Fibroblast of skin of left quadriceps (primary cell): ENCODE measurements at places on chromosomes 2 and 18.

DNA sequence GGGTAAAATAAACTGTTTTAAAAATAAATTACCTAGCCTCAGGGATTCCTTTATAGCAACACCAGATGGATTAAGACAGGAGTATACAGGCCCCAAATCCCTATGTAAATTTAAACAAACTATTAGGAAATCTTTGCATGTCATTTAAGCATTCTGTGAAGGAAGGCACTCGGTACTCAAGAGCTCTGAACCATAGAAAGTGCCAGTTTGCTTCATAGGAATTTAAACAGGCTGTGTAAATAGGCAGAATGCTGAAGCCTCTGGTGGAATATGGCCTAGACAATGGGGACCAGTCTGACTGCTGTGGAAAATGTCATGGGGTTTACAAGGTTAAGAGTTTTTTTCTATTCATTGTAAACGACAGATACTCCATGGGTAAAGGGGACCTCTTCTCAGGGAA is 377.4 kb downstream of the DLGAP1 start:
- no peak for DNase-seq

GRCh38 chr2:130824492-130825061 is 12.1 kb upstream of the ARHGEF4 start:
- peak; percentile 81 for DNase-seq

DNA sequence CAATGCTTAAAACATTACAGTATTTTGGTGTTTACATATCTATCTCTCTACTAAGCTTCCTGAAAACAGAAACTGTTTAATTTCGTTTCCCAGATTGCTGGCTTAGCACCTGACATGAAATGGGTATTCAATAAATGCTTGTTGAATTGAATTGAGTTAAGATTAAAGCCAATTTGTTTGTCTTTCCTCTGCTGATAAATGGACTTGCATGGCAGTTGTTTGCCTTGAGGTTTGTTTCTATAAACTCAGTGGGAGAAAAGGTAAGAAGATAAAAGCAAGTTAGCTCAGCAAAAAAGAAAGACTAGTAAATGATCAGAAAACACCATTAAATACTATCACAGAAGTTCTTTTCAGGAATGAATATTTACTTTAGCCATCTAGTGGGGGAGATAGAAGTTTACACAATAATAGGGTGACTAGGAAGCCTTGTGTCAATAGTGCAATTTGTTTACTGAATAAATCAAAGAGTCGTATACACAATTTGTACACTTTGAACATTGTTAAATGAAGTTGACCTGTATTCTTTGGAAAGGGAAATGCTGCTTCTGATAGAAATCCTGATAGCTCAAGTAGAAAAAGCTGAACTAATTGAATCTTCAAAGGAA is 754.5 kb upstream of the FAM98A start:
- DNase-seq = no peak

GRCh38 chr2:24231461-24231881 is 56.6 kb downstream of the FAM228A start:
- DNase-seq = peak; percentile 11

DNA sequence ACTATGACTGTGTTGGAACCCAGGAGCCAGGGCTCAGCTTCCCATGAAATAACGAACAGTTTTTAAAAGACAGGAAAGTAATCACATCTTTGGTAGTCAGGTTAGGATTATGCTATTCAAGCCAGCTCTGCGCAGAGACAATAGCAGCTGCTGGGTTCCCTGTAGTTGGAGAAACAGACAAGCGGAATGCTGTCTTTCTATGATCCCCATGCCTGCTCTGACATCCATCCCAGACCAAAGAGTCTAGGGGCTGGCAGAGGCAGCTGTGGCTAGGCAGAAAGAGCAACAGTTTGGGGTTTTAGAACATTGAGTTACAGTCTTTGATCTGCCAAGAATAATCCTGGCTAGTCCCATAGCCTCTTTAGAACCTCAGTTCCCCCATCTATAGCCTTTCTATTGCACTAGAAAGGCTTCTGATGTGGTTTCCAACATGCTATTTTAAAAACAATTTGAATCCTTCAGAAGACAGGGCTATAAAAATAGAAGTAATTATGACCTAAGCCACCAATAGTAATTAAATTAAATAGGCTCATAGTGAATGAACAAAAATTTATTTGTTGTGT is 146.8 kb downstream of the MTX2 start:
- DNase-seq = no peak

GRCh38 chr2:160064916-160065315 is 2.5 kb upstream of the PLA2R1 start:
- DNase-seq = no peak

GRCh38 chr2:70685771-70686171 is 82.2 kb downstream of the ADD2 start:
- DNase-seq = no peak

GRCh38 chr2:75174519-75174918 is 24.8 kb downstream of the TACR1 start:
- no peak for DNase-seq

DNA sequence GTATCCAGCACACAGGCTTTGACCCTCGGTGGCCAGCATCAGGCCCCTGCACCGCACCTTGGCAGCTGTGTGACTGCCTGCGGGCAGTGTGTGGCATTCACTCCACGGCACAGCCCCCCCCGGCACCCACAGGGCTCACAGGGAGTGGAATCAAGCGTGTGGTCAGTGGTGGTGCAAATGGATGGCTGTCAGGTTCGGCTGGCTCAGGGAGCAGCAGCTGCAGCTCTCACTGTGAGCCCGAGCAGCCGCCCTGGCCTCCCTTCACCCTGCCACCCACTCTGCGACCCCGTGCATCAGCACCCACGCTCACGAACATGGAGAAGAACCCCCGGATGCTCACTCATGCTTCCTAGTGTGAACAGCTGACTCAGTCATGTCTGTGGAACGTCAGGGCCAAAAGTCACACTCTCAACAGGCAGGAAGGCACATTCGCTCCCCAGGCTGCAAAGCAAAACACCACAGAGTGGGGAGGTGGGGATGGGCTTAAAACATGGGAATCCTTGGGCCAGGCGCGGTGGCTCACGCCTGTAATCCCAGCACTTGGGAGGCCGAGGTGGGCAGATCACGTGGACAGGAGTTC is 41.5 kb upstream of the GPC1 start:
- no peak for DNase-seq

DNA sequence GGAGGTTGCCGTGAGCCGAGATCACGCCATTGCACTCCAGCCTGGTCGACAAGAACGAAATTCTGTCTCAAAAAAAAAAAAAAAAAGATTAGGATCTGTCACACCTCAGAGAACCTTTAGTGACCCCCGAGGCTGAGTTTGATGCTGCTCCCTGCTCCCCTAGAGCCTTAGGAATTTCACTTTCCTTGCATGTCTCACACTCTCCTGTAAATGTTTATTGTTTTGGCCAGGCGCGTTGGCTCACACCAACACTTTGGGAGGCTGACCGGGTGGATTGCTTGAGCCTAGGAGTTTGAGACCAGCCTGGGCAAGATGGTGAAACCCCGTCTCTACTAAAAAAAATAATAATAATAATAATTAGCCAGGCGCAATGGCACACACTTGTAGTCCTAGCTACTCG is 31.5 kb downstream of the SRSF7 start:
- no peak for DNase-seq

- no peak for DNase-seq
These were observed 143.6 kb upstream of the MAP3K20 start for GRCh38 chr2:172931918-172932520.

- DNase-seq = no peak
These were observed 23.0 kb downstream of the LYPD6 start for GRCh38 chr2:149353421-149353820.

- DNase-seq = no peak
These were observed 136.4 kb downstream of the USP34 start for GRCh38 chr2:61334466-61334865.

GRCh38 chr2:147392180-147392579 is 452.6 kb upstream of the ACVR2A start:
- no peak for DNase-seq

DNA sequence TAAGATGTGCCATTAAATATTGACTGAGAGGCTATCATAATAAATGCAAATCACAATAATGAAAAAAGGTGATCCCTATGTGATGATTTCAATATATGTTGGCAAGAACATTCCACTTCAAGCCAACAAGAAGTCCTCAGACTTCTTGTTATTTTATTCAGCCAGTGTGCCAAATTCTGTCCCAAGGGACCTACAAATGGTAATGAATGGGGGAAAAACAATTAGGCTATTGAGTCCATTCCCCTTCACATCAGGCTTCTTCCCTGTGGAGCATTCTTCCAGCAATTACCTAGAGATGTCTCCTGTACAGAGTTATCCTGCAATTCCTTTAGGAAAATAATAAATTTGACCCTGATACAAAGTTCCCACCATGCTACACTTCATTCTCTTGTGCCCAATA is 144.4 kb downstream of the PIEZO2 start:
- no peak for DNase-seq

DNA sequence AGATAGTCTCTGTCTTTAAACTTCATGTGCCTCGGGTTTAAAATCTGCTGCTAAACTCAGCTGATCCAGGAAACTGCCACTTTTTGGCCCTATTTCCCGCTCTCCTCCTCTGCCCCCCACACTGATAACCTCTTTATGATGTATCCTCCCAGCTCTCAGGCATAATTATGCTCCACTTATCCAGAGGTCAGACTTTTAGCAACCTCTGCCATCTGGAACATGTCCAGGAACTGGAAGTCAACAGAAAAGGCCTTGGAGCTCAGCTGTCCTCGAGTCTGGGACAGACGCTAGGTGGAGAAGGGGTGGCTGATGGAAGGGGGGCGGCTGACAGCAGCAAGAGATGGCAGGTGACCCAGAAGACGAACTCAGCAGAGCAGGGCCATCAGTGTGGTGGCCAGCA is 41.2 kb downstream of the ASAP2 start:
- DNase-seq = no peak

GRCh38 chr18:45820106-45820745 is 5.2 kb upstream of the SIGLEC15 start:
- DNase-seq = no peak

- DNase-seq = no peak
These were observed 307.4 kb downstream of the NDUFA10 start for GRCh38 chr2:239717706-239718105.

GRCh38 chr2:159129269-159129668 is 157.2 kb downstream of the WDSUB1 start:
- no peak for DNase-seq

DNA sequence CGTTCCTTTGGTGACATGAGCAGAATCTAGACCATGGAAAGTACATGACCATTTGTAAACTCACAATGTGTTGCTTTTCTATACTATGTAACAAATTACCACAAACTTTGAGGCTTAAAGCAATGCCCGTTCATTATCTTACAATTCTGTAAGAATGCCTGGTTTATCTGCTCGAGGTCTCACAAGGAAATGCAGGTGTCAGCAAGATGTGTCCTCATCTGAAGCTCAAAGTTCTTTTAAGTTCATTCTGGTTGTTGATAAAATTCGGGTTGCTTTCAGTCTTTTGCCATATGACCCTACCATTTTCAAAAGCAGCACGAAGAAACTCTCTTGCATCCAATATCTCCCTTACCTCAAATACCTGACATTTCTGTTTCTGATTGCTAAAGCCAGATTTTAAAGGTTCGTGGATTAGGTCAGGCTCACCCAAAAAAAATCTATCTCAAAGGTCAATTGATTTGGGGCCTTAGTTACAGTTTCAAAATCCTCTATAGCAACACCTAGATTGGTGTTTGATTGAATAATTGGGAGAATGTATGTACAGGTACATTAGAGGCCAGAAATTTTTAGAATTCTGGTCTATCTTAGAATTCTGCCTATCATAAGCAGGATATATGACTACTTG is 125.9 kb downstream of the TMEM131 start:
- DNase-seq = no peak

GRCh38 chr18:39166776-39167175 is 1601.2 kb upstream of the CELF4 start:
- DNase-seq = no peak

DNA sequence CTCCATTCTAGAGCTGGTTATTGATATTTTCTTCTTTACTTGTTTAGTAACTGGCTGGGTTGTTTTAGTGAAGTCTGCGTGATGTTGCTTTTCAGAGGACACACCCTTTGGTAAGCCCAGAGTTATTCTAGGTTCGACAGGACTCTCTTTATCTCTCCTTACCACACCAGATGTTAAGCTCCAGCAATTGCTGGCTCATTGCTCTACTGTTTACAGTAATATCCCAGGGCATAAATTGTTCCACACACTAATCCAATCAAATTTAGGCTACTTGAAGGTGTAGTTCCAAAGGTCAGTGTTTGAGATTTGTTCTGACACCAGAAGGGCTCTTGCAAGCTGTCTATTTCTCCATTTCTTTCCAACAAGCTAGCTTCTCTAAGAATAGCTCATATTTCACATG is 506.6 kb downstream of the NR4A2 start:
- DNase-seq = no peak

DNA sequence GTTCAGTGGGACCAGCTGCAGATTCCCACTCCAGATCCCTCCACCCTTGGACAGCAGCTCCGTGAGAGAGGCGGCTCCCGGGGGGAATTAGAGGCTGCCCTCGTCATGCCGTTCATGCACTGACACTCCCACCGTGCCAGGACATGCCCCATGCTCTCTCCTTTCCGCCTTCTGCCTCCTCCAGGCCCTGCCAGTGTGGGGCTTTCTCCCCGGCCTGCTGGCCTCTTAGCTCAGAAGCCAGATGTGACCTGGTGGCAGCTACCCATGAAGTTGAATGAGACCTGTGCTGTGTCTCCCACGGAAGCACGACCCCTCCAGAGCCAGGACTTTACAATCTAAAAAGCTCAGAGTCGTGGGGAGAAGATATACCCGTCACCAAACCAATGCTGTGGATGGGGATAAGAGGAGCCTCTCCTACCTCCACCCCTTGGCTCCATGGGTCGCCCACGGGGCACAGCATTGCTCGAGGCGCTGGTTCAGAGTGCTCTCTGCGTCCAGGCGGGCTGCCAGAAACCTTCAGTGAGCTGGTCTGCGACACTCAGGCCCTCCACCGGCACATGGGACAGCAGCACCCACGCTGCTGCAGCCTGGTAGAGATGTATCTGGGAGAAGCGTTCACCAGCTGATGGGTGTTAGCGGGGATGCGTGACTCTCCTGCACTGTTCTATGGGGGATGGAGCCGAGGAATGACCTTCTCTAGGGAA is 111.0 kb upstream of the GPC1 start:
- no peak for DNase-seq

DNA sequence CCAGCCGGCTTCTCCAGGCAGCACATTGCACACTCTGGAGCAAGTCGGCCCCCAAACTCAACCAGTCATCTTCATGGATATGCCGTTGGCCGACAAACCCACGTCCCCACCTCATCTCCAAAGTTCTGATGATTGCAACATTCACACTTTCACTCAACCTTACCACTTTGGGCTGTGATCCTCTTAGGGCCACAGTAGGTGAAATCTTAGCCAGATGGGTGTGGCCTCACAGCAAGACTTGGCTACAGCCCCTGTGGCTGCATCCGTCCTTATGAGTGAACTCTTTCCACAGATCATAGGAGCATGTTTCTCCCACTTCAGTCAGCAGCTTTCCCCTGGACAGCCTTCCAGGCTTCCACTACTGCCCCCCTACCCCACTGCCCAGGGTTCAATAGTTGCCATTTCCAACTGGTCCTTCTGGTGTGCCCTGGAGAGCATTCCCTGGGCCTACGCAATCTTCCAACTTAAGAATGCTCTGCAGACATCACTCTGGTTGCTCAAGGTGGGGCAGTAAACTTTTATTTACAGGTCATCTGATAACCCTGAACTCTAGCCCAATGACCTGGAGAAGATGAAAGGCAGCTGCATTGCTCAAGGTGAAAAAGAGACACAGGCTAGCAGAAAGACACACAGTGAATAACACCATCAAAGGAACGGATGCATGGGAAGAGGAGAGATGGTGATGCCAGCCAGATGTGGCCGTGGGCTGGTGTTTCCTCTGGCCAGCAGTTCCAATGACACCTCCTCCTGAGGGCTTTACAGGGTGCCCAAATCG is 34.5 kb downstream of the ARL4C start:
- no peak for DNase-seq
